ENCODE measurements at places on chromosomes 5 and 9.

- DNase-seq: no peak
Observed at GRCh38 chr9:126033318-126033717, 286.1 kb downstream of the PBX3 start.

- no peak for DNase-seq
Observed at GRCh38 chr5:147404706-147405105, 105.2 kb downstream of the DPYSL3 start.

- no peak for DNase-seq
Observed at GRCh38 chr5:74063821-74064220, 437.8 kb downstream of the ARHGEF28 start.

DNA sequence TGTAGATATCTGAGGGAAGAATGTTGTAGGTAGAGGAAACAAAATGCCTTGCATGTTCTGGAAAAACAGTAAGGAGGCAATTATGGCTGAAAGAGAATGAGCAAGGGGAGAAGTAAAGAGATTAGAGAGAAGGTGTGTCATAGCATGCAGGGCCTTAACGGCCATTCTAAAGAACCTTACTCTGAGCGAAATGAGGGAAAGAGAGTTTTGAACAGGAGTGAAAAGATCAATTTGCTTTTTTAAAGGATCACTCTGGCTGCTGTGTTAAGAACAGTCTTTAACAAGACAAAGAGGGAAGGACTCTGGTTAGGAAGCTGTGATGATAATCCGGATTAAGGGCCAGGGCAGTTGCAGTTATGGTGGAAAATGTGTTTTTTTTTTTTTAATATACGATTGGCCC lies 22.6 kb downstream of the PTBP3 start:
- no peak for DNase-seq

- DNase-seq: peak; percentile 2
Observed at GRCh38 chr9:32200896-32201295, 183.5 kb upstream of the ACO1 start.

DNA sequence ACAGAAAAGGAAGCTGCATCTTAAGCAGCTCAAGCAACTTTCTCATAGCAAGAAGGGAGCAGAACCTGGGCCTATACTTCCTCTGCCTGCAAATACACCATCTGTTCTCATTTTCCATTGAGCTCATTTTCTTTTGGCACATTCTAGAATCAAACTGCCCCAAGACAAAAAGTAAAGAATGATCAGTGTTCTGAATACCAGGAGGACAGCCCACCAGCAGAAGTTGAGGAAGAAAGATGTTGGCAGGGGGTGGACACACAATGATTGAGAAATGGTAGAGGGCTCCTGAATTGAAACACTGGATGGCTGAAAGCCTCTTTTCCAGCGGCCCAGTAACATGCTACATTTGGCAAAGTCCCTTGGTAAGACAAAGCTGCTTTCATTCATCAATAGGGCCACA lies 171.8 kb downstream of the MED10 start:
- no peak for DNase-seq

GRCh38 chr5:147437161-147437596 lies 72.7 kb downstream of the DPYSL3 start:
- no peak for DNase-seq

DNA sequence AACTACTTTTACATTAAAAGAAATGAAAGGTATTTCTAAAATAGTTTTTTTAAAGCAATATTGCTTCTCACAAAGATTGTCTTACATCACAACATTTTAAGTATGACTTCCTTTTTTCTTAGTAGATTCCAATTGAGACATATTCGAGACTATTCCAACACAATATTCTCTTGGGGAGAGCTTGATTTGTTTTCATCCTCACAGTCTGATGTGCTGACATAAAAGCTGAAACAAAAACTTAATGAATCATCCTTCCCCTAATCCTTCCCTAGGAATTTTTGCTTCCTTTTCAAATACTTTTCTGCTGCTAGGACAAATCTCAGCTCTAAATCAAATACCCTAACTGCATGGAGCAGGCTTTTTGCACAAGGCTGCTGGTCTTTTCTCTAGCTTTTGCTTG lies 245.8 kb upstream of the MAP3K1 start:
- DNase-seq: no peak

DNA sequence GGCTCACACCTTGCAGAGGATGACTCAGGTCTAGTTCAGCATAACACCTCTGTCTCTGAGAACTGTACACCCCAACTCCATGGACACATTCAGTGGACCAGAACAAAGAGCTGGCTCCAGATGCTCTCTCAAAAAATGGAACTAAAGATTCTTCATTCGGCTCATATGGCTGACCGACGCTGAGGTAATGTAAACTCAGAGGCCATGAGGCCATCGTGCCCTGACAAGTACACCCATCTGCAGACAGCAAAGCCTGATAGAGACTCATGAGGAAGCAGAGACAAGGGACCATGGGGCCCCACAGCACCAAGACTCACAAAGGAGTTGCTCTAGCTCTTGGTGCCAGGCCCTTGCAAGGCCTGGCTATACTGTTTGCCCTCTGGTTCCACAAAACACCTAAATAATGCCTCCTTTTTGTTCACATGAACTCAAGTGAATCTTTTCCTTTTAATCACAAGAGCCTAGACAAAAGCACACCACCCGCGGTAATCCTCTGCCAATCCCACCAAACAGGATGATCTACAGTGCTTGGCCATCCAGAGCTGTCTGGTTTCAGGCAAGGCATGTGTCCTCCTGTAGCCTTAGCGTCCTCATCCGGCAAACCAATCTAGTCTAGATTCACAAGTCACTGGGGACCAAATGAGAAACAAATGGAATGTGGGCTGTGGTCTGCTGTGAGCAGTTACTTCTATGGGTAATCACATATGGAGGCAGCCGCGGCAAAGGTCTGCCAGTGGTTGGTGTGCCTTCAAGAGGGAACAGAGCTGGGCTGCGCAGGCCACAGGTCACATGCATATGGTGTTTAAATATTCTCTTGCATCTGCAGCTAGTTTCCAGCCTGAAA lies 22.7 kb downstream of the MED27 start:
- no peak for DNase-seq

DNA sequence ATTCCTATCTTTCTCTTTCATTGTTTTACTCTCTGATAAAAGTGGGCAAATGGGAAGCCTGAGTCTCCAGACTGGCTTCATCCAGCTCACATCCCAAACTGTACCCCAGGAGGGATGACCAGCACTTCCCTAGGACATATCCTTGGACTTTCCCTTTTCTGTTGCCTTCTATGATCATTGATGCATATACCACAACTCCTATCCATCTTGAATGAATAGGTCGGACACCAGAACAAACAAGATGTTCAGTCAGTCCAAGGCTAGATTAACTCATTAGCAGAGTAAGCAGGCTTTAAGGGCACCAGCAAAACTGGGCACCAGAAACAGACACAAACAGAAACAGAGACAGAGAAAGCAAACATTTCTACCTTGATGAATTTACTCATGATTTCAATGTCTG lies 159.1 kb upstream of the RGMB start:
- no peak for DNase-seq

DNA sequence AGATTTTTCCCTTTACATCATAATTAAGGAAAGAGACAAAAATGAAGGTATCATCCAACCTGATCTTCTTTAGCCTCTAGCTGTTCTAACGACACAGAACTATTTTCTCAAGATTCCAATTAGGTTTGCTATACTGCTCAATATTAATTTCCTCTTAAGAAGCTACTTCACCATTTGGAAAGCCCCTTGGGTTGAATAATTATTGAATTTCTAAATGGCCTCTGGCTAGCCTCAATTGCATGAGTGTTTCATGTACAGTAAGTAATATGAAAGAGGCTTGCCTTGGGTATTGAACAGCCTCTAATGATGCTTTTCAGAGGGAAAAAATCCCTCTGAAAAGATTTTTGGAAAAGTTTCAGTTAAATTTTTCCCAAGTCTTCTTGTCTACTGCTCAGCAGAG lies 3.7 kb upstream of the MOB3B start:
- no peak for DNase-seq

DNA sequence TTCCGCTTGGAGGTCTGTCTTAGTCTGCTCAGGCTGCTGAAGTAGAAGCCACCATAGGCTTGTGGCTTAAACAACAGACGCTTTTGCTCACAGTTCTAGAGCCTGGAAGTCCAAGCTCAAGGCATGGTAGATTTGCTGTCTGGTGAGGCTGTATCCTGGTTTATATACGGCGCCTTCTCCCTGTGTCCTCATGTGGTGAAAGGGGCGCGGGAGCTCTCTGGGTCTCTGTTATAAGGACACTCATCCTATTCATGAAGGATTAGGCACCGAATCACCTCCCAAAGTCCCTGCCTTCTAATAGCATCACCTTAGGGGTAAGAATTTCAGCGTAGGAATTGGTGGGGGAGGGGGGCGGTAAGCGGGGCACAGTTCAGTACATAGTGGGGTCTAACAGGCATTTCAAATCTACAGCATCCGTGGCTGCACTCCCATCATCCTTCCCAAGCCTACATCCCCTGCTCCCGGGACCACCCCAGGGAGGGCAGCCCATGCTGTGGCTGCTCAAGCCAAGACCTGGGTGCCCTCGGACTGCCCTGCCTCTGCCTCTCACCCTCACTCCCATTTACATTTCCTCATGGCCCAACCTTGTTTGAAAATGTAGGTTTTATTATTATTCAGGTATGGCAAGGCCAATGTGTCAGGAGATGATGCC lies 15.1 kb upstream of the LPCAT1 start:
- no peak for DNase-seq

DNA sequence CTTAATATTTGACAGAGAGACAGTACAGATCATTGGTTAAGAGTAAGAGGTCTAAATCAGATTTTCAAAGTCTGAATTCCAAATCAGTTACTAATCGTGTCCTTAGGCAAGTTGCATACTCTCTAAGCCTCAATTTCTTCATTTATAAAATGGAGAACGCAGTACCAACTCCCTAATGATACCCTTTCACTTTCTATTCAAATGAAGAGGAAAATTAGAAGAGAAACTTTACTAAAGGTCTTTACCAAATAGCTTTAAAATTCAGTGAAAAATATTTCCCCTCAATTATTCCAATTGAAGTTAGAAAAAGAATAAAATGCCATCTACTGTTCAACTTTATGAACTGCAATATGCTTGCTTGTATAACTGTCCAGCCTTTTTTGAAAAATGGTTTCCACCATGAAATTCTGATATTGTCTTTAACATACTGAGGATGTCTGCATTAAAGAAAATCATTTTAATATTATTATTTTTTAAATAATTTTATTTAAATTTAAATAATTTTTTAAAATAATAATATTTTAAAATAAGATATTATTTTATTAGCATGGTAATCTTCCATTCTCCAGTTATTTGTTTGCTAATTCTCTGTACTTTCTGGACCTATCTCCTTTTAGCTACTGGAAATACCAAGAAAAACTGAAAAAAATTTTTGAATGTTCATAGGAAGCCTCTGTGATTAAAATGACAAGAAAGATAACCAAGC lies 36.0 kb downstream of the POC5 start:
- peak; percentile 71 for DNase-seq

DNA sequence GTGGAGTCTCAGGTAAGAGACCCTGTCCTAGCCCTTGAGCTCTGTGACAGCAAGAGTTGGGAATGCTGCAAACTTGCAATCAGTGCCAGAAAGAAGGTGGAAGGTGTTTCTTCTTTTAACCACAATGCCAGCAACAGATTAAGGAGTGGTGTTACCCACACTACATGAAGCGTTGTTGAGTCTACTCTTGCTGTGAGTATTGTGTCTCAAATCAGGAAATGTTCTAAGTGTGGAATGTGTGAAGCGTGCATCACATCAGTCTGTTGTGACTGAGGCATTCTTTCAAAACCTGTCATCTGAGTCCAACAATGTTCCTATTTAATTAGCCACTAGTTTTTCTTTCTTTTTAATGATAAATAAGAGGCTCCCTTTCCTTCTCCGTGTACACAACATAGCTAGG lies 2.9 kb upstream of the LURAP1L start:
- DNase-seq: no peak

GRCh38 chr9:124222109-124222508 lies 35.6 kb upstream of the NEK6 start:
- no peak for DNase-seq

DNA sequence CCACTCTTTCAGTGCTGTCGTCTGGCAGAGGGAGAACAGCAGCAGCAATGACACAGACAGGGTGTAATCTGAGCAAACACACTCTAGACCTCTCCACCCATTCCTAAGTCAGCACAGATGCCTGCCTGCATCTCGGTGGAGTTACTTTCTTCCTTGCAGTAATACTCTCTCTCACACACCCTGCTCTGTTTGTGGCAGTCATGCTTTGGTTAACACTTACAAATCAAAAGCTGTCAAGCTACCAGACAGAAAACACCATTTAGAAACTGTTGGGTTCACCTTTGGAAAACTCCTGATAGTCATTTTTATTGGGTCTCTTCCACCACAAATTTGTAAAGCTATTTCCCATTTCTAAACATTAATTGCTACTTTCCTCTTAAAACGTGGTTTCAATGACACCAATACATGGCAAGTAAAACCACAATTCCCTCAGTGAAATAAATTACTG lies 27.3 kb downstream of the LHFPL2 start:
- DNase-seq: peak; percentile 50

- no peak for DNase-seq
Observed at GRCh38 chr5:77176429-77176828, 34.1 kb upstream of the PDE8B start.

DNA sequence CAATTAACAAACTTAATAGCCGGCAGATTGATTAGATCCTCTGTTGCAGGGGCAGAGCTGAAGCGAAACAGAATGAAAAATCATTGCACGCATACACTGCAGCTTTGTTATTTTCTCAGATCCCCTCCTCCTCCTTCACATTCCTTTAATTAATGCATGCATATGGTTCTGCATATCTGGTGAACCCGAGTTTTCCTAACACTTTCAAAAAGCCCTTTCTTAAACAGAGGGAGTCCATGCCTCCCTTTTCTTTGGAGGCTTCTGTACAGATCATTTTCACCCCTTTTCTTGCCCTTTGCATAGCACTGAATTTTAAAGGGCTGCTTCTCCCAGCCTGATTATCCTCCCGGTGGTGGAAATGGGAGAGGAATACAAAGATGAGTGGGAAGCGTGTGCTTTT lies 136.6 kb upstream of the TBCA start:
- DNase-seq: no peak

- DNase-seq: no peak
Observed at GRCh38 chr5:129245489-129245888, 150.9 kb downstream of the ISOC1 start.

- DNase-seq: no peak
Observed at GRCh38 chr9:9949978-9950377, 662.8 kb downstream of the PTPRD start.

- peak; percentile 51 for DNase-seq
Observed at GRCh38 chr5:14595189-14595588, 13.6 kb downstream of the OTULINL start.

- DNase-seq: no peak
Observed at GRCh38 chr5:121819682-121820261, 31.9 kb upstream of the FTMT start.

DNA sequence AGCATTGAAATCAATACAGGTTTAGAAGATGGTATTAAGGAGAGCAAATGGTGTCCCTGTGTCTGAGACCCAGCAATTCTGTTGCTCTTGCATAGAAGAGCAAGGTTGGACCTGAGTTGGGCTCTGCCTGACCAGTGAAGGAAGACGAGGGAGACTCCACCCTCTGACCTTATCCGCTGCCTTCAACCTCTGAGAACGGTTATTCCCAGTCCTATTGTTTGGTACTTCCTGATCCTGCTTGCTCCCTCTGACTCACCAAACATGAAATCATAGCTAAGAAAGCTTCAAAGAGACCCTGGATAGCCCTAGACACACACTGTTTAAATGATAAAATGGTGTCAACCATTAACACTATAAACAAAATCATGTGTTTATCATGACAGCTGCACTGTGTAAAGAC lies 218.5 kb downstream of the PLK2 start:
- no peak for DNase-seq

All from hematopoietic multipotent progenitor cell treated with erythropoietin and hydrocortisone succinate and interleukin-3 and kit ligand, for 8 days (in vitro differentiated cells).